ENCODE measurements at places on chromosomes 1 and 21.

DNA sequence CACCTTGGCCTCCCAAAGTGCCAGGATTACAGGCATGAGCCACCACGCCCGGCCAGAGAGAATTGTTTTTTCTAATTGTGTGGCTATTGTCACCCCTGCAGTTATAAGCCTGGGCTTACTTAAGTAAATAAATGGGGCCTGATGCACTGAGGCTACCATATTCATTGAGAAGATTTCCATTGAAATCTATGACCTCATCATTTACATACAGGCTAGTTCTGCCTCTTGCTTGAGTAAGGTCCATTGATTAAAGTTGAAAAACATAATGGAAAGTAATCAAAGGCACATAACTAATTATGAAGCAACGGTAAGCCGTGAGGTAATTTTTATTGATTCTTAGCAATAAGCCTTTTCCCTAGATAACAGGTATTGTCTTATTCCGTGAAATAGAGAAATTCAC is 788.9 kb downstream of the ADGRL2 start:
- no peak for DNase-seq

- no peak for DNase-seq
Observed at GRCh38 chr1:165855010-165855838, 27.8 kb downstream of the UCK2 start.

GRCh38 chr1:94039871-94040569 is 80.9 kb downstream of the ABCA4 start:
- DNase-seq, result peak; percentile 77

DNA sequence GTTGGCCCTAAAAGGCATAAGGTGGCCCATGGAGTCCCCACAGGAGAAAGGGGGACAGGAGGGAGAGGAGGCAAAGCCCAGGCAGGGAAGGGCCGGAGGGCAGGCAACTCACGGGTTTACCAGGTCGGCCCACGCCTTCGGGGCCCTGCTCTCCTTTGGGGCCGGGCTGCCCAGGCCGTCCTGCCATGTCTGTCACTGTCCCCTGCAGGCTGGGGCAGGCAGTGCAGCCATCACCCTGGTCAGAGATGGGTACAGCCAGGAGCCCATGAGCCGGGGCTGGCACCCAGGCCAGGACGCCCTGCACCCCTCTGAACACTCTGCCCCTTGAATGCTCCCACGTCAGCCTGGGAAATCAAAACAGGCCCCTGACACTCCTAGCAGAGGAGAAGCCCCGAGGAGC is 19.8 kb downstream of the COL16A1 start:
- DNase-seq, result no peak

GRCh38 chr1:233240371-233240770 is 55.2 kb downstream of the PCNX2 start:
- DNase-seq, result no peak

- DNase-seq, result no peak
Observed at GRCh38 chr1:176983731-176984130, 180.8 kb downstream of the ASTN1 start.

- no peak for DNase-seq
Observed at GRCh38 chr1:39892601-39893595, 8.8 kb downstream of the MYCL start.

- DNase-seq, result no peak
Observed at GRCh38 chr1:160124705-160125478, 9.3 kb downstream of the ATP1A2 start.

- DNase-seq, result no peak
Observed at GRCh38 chr1:119718409-119718808, 6.7 kb downstream of the PHGDH start.

GRCh38 chr1:9822897-9823692 is 670 bp downstream of the CLSTN1 start:
- DNase-seq, result peak; percentile 80

- no peak for DNase-seq
Observed at GRCh38 chr1:217626321-217626720, 4.6 kb downstream of the GPATCH2 start.

DNA sequence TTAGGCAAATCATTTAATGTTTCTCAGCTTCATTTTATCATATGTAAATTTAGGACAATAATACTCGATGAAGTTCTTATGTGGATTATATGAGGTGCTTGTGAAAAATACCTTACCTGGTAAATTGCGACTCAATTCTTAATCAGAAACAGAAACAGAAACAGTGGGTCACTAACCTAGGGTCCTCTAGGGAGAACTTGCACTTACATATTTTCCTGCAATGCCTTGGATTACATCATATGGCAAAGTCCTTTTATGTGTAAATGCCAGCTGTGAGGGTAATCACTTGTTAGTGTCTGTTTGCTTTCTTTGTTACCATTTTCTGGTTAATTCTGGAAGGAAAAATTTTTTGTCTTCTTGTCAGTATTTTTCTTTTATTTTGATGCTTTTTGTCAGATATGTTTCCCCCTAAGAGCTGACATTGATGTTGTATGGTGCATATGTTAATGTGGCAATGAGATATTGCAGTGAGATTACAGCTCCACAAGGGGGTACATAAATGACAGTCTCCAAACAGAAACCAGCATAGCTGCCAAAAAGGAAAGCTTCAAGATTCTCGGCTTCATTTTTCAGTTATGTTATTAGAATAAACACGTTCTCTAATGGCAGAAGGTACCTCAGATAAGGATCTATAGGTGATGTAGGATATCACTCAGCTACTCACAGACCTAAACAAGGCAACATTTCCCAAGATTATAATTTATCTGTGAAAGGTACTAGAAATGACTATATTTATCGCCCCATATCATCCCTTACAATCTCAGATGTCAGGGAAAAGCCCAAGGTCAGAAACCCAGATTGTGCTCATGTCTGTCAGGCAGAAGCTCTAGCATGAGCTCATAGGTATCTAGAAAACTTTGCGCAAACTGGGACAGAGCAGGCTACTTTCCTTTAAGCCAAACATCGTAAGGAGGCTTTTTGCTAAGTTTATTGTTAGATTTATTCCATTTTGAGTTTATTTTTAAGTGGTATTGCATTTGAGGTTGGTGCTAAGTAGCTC is 119.9 kb downstream of the FASLG start:
- DNase-seq, result no peak

DNA sequence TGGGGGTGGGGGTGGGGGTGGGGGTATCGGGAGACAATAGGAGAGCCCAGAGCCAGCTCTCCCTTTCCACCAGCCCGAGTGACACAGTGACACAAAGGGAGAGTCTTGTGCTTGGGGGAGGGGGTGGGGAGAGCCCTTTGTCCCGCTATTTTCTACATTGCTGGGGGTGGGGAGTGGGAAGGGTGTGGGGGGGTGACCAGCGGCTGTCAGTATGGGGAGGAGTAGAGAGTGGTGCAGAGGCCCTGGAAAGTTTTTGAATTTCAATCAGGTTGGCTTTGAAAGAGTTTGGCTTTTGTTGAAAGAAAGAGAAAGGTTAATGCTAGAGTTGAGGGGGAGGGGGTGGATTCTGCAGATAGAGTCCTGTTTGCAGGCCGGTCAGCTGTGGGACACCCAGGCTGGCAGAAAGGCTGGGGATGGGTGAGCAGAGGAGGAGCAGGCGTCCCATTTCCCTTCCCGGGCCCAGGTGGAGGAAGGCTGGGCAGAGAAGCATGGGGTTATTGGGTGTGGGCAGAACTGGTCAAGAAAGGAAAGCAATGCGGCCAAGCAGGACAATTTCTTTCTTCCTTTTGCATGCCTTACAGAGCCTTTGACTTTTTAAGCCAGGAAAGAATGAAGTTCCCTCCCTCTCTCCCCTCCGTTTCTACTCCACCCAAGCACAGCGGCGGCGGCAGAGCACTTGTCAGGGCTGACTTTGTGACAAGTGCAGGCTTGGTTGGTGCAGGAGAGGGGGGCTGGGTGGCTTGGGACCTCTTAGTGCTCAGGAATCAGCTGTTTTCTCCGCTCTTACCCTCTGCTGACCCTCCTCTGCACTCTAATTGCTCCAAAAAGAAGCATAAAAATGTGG is 96.2 kb downstream of the RNF220 start:
- DNase-seq, result no peak

DNA sequence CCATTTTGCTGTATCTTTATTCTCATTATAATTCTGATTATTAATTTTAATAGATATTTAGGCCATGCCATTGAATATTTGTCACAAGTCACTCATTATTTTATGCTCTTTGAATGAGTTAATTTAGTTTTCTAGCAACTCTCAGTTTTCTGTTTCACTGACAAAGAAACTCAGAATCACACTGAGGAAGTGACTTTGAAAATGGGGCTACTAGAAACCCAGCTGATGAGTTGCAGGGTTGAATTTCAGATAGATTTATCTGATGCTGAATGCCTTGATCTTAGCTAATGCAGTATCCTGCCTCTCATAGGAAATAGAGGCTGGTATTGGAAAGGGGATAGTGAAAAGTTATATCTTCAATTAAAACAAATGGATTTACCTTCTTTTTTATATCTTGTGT is 67.4 kb upstream of the PLA2G4A start:
- DNase-seq, result no peak

GRCh38 chr1:32541064-32541566 is 1.9 kb downstream of the ZBTB8A start:
- no peak for DNase-seq

DNA sequence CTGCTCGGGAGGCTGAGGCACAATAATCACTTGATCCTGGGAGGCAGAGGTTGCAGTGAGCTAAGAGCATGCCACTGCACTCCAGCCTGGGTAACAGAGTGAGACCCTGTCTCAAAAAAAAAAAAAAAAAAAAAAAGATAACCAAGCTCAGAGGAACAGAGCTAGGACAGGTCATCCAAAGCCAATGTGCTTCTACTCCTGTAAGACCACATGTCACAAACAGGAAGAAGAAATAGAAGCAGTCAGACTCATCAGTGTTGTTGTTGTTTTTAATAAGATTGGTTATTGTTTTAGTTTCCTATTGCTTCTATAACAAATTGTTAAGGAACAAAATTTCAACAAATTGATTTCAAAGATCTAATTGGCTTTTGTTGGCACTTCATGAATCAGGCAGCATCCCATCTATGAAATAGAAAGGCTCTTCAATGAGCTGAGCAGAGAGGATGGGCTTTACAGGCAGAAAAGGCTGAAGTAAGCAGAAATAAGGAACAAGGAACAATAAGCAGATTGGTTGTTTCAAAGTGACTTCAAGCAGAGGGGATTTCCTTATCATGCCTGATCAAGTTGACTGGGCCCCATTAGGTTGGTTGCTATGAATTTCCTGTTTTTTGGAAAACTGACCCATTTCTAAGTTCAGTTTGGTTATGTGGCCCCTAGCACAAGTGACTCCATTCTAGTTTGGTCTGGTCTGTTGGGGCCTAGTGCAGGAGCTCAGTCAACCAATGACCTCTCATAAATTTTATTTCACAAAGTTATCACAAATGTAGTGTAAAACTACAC is 6.0 kb upstream of the AKNAD1 start:
- no peak for DNase-seq

DNA sequence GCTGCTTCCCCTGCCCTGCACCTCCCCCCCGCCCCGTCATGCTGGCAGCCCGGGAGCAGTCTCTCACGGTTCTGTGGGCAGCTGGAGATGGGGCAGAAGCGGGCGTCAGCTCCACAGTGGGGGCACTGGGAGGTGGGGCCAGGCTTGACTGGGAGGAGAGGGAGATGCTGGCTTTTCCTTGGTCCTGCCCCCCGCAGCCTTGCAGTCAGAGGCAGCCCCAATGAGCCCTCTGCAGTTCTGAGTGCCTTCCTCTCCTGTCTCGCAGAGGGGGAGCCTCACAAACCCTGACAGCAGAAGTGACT is 21.7 kb downstream of the ARHGEF10L start:
- no peak for DNase-seq

DNA sequence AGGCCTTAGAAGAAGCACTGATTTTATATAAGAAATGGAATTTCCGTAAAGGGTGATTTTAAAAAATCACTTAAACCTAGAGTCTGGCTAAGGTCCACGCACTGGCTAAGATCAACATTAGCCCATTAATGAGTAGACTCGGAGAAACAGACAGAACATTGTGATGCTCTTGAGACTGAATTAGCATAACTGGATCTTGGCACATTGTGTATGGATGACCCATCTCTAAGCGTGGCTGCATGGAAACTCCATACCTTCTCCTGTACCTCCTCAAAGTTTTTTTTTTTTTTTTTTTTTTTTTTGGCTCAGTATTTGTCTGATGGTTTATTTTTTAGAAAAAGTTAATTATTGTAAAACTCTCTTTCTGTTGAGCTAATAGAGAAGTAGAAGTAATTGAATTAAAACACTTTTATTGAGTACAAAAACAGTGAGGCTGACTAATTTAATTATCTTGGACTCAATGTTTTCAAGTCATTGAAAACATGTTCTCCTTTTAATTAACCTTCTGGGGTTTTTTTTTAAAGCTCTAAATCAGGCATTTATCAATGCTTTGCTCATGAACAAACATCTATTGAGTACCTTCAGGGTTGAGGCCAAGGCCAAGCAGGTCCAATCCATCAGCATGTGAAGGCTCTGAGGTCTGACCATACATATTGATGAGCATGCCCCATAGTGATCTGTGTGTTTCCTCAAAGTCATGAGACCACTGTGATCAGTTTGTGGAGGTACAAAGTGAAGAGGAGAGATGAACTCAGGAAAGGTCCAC is 74.0 kb downstream of the TLR5 start:
- DNase-seq, result peak; percentile 12

DNA sequence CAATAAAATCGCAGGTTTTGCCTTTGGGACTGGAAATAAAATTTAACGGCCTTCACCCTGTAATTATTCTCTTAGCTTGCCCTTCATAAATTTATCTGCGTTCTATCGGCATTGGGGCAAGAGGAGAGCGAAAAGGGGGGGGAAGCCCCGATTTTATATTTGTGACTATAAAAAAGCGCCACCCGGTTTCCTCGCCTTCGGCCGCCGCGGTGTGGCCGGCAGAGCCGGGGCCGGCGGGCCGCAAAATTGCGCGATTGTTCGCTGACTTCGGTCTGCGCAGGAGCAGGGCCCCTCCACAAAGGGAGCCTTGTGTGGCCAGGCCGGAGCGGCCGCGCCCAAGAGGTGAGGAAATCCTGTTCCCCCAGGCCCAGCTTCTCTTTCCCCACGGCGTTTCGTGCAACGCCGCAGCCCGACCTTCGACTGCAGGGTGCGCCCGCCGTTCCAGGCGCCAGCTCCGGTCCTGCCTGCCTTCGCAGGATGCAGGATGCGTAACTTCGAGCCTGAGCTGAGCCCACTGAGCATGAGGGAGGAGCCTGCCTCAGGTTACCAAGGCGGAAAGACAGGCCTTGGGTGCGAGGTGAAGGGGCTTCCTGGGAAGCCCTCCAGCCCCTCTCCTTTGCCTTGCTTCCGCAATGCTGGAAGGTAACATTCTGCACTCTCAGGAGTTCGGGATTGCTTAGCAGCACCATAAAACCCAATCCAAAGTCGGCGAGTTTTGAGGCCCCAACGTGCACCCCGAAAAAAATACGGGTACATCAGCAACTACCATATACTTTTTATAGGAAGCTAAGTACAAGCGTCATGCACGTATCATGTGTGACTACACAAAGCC is 4.9 kb upstream of the TBX15 start:
- no peak for DNase-seq

DNA sequence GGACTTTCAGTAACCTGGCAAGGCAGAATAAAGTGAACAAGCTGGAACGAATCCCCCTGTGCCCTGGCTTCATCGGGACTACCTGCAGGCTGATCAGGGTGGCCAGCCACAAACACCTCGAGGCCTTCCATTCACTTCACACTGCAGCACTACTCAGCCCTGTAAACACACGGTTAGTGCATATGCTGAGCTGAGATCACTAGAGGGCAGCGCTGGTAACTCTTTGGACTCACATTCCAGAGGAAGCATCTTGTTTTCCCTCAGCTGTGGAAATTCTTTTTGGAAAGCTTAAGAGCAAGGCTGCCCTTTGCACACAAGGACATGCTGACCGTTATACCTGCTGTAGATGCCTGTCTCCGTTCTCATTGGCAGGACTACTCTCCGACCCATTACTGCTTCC is 32.1 kb downstream of the PCSK9 start:
- DNase-seq, result no peak

All from suprapubic skin (tissue), 4 donors.